ENCODE measurements at places on chromosomes 11 and 22. TPM values are rescaled to one million over a fixed set of nuclear protein-coding genes. Genes with fewer than 3 reads are reported as not detected.

GRCh38 chr11:6022956-6023355 is 7.6 kb downstream of the OR56A1 start:
- DNase-seq = peak; percentile 20

- no peak for DNase-seq
Observed at GRCh38 chr11:13687271-13687670, 18.8 kb downstream of the FAR1 start.

DNA sequence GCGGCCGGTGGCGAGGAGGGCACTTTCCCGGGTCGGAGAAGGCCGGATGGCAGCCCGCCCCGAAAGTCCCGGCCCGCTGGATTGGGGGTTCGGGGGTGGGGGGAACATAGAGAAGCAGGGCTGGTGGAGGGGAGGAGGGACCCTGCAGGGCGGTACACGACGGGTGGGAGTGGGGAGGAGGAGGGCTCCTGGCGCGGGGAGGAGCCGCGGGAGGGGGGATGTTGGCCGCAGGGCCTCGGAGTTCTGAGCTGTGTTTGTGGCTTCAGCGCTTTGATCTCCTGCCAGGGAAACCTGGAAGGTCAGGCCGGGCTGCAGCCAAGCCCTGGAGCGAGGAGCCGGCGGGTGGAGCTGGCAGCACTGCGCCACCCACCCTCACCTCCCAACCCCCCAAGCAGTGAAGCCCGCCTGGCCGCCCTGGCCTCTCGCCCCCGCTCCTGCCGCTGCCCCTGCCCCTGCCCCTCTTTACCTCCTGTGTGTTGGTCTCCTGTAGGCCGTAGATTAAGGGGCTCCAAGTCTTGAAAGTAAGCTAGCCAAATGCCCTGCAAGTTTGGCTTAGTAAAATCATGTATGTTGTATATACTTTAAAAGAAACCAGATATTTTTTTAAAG is 30.9 kb downstream of the C22orf31 start:
- peak; percentile 81 for DNase-seq

DNA sequence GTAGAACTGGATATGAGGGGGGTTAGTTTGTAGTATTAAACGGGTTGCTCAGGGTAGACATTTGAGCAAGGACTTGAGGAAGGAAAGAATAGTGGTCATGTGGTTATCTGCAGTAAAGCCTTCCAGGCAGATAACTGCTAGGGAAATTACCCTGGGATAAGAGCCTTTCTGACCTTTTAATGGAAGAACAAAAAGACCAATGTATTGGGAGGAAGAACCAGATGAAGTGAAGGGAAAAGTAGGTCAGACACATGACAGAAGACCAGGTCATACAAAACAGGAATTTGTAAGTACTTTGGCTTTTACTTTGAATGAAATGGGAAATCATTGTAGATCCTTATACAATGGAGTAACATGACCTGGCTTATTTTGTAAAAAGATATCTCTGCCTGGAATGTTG is 241.9 kb upstream of the CTSC start:
- DNase-seq = no peak

Gene CADM1
- 80.2 TPM for total RNA-seq

Gene OR51S1
- not detected for total RNA-seq

Gene SLC17A6
- total RNA-seq = not detected

Gene PGM2L1
- total RNA-seq = 2.5 TPM

Gene OR52I2
- total RNA-seq = not detected

Gene PATE2
- not detected for total RNA-seq

Measured in heart left ventricle (tissue), 16 donors.